ENCODE measurements at places on chromosomes 13 and 19. TPM values are rescaled to one million over a fixed set of nuclear protein-coding genes. Genes with fewer than 3 reads are reported as not detected.

DNA sequence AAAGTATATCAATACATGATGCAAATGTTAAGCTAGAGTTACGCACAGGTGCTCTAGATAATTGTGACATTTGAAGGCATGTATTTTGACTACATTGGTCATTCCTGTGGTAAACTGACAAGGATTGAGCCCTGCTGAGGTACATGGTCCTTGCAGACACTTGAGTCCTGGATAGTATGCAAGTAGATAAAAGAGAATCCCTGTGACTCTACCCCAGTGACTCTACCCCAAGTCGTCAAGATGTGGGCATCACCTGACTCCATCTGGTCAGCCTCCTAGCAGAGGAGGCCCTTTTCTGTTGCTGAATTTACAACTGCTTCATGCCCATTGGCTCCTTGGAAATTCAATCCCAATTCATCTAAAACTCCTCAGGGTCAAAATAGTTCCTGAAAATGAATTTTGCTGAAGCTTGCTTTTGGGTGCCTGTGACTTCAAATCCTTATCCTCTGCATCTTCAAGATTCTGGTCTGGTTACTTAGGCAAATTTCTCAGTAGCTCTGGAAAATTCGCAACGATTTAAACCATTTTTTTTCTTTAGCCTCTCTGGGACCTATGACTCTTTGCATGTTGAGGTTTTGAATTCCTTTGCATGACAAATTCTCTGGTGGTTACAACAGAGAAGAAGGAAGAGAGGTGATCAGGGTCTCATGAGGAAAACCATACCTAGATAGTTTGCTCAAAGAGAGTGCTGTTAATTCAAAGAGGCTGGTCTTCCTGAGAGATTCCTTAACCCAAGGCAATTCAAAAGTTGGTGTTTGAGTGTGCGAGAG is 422.1 kb downstream of the FGF9 start:
- no peak for DNase-seq

ICAM4 gene
- 0.30 TPM for total RNA-seq

DNA sequence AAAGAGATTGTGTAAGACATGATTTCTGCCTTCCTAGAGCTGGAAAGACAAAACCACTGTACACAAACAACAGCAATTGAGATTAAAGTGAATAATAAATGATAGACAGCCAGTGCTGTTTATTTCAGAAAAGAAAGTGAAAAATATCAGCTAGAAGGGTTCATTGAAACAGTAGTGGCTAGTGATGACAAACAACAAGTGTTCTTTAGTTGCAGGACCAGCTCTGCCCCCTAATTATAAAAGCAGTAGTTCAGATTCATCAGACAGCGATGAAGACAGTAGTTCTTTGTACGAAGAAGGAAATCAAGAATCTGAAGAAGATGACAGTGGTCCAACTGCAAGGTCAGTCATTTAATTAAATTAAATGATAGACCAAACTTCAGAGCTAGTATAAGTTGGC is 14.8 kb downstream of the GPALPP1 start:
- no peak for DNase-seq

GRCh38 chr19:1097810-1098176 is 2.6 kb upstream of the POLR2E start:
- no peak for DNase-seq

DNA sequence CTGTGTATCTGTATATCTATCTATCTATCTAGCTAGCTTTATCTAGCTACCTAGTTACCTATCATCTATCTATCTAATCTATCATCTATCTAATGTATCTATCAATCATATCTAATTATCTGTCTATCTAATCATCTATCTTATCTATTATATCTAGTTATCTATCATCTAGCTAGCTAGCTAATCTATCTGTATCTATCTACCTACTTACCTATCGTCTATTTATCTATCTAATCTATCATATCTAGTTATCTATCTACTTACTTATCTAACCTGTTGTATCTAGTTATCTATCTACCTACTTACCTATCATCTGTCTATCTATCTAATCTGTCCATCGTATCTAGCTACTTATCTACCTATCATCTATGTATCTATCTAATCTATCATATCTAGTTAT is 17.9 kb downstream of the VSTM1 start:
- no peak for DNase-seq

DNA sequence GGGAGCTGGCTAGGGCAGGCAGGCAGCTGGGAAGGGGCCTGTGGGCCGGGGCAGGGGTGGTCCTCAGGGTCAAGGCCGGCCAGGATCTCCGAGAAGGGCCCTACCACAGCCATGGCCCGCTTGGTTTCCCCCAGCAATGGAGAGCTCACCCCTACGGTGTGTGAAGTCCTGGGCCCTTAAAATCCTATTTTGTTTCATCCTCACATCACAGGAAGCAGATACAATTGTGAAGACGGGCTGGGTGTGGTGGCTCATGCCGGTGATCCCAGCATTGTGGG is 8.7 kb downstream of the RNU6-9 start:
- DNase-seq: no peak

CC2D1A gene
- 18.7 TPM for total RNA-seq

DNA sequence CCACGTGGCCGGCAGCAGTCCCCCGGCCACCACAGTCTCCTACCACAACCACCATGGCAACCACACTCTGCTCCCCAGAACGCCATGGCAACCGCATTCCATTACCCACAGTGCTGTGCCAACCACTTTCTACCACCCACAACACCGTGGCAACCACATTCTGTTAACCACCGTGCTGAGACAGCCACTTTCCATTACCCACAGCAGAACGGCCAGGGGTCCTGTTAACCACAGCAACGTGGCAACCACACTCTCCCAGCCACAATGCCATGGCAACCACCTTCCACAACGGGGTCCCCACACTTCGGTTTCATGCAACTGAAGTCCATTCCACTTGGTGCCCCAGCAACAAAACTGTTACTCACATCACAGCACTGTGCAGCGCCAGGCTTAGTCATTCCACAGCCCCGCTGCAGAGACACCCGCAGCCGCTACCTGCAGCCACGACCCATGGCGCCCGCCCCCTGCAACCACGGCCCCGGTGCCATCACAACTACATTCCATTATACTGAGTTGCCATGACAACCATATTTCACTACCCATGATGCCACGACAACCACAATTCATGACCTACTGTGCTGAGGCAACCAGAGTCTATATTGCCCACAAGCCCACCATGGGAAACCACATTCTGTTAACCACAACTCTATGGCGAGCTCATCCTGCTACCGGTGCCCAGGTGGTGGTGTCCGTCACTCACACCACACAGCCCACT is 10.0 kb downstream of the DPF1 start:
- no peak for DNase-seq

LIG1 gene
- 3.3 TPM for total RNA-seq

S1PR2 gene
- total RNA-seq: 8.4 TPM

DNA sequence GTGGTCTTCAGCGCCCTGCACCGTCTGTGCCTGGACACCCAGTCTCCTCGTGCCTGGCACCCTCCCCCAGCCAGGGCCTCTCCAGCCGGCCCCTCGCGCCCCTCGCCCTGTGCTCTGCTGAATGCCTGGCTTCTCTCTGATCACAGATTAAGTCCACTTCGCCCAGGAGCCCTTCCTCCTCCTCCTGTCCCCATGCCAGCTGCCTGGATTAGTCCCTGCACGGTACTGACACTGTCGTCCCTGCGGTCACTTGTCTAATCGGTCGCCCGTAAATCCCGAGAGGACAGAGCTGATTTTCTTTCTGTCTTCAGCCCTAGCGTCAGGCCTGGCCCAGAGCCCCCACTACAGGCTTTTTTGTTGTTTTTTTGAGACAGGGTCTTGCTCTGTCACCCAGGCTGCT is 6.6 kb downstream of the THOP1 start:
- DNase-seq: no peak

DNA sequence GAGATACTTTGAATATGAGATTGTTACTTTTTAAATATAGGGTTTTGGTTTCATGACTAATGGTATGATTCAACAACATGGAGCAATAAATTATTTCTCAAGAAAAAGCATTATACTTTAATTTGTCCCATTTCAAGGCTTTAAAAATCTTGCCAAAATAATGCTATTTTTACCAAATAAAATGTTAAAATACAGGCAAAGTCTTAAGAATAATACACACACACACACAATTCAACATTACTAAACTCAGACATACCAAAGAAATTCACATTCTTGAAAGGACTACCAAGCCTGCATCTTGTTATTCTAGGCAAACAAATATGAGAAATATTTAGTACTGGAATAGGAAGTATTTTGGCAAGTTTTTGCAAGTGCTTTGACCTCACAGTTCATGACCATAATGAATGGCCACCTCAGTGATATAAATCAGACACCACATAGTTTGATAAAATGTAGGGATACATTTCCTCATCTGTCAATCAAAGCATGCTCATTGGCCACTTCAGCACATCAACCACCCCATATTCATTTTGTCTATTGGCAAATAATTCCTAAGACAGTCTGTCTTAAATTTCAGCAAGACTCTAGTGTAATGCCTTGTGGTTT is 107.2 kb downstream of the NALCN start:
- no peak for DNase-seq
